ENCODE measurements at places on chromosomes 4 and X.
A peak's percentile ranks its signal among the peaks of the same experiment; 100 is the strongest.

DNA sequence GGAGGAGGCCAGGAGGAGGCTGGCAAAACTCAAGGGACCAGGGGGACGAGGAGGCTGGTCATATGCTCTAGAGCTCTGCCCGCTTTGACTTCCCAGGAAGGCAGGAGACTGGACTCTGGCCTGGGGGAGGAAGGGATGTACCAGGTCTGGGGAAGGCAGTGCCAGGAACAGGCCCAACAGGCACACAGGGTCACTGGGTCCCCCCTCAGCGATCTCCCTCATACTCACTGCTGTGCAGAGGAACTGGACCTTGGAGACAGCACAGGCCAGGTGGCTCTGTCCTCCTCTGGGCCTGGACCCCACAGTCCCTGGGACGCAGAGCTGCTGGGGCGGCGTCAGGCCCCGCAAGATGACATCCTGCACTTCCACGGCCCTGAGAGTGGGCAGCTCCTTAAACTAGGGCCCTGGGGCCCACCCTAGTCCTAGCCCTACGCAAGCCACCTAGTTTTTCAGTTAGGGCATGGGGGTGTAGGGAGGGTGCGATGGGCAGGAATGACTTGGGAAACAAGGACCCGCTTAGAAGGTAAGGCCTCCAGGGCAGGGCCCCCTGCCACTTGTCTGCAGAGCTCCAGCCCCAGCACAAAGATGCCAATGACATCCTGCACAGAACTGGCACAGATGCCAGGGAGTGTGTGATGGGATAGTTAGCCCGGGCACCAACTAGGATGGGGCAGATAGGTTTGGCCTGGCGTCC, 59.5 kb downstream of the HTRA3 start:
- no peak for DNase-seq

DNA sequence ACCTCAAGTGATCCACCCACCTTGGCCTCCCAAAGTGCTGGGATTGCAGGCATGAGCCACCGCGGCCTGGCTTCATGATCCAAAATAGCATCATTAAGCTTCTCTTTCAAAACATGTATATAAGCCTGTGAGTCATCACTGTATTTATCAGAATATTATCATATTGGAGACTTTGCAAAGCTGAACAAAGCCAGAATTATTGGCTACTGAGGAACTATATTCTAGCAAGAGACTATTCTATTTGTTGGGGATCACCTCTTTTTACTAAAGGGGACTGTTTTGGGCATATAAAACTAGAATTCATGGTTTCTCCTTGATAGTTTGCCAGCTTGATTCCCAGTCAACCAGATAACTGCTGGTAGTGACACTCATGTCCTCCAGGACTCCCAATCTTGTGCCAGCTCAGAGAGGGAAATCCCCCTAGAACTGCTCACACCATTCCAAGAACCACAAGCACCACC, 40.1 kb downstream of the TET2 start:
- no peak for DNase-seq

DNA sequence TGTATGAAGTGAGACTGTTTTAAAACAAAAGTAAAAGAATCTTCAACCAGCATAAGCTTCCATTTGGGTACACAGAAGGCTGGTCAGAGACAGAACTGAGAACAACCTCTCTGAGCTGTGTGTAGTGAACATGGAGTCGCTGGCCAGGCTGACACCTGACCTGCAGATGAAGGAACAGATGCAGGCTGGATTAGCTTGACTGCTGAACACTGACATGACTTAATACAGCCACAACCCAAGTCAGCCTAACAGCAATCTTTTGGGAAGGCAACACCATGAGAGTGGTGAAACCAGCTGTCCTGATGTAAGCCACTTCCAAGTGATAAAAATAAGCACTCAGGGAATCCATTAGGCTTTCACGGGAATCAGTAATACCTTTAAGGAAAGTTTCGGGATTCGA, 10.1 kb downstream of the SCARB2 start:
- no peak for DNase-seq

DNA sequence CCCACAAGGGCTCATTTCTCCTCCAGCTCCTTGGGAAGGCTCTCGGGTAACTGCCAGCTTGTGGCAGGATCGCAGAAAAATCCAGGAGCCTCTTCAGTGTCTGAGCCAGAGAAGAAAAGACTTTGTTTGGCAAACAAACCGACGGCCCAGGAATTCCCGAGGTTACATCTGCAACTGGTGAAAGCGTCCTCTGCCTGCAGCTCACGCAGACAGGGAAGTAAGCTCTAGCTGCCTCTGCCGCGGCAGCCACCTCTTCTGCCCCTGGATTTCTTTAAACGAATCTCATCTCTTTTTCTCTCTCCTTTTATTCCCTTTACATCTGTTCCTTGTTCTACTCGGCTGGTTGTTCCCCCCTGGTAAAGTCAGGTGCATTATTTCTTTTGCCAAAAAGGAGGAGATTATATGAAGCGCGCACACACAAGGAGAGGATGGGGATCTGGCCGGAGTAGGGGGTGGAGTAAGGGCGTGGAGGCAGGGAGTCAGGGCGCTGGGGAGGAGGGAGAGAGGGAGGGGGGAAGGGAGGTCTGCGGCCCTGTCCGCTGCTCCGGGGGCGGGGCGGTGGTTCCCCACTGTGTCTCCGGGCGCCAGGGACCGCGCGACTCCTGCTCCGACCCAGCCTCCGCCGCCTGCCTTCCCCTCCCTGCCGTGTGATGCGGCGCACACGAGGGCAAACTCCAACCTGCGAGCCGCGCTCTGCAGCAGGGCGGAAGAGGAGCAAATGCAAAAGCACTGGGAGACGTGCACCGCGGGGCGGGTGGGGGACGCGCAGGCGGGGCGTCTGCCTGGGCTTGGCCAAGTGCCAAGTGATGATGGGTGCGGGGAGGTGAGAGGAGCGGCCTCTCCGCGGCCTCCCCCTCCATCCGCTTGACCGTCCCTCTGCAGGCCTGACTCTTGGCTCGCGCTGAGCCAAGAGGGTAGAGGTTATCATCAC, at the start of gene DCHS2:
TSS of gene DCHS2 (minus strand) at position 459 of the 931 bp plus-strand sequence. CDS start at position 15, 444 bp downstream.
- DNase-seq: peak; percentile 51

GRCh38 chr4:65737672-65738071, 67.4 kb upstream of the EPHA5 start:
- no peak for DNase-seq

DNA sequence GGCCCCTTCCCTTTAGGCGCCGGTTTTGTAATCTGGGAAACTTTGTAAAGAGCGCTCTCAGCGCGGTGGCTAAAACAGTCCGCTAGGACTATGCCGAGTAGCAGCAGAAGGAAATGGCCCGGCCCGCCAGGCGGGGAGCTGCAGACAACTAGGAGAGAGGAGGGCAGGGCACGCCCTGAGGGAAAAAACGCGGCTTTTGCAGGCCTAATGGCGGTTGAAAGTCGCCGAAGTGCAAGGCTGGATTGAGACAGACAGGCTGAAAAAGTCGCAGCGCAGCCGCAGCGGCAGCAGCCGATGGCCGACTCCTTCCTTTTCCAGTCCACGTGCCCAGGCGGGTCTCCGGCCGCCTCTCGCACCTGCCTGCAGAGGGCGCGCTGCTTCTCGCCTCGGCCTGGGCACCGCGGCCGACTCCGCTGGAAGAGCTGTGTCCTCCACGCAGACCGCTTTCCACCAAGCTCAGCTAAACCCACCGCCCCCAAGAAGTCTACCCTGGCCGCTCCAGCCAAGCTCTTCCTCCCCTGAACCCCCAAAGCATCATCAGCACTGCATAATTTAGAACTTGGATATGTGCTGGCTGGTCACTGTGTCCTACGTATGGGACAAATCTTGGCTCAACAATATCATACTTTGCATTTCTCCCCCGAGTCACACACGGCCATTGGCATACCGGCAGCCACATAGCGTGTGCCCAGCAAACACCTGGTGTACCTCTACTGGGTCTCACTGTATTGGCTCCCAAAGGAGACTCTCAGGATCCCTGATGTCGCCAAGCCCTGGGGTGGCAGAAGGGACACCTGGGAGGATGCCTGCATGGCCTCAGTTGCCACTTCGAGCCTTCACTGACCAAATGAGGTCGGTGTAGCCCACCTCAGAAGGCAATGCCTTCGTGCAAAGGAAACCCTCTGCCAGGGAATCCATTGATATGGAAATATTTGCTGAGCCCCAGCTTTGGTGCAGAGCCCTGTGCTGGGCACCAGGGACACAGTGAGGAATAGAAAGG, 14.5 kb downstream of the SLC25A5 start:
- peak; percentile 74 for DNase-seq

GRCh38 chrX:13099121-13099520, 54.7 kb upstream of the FAM9C start:
- no peak for DNase-seq

DNA sequence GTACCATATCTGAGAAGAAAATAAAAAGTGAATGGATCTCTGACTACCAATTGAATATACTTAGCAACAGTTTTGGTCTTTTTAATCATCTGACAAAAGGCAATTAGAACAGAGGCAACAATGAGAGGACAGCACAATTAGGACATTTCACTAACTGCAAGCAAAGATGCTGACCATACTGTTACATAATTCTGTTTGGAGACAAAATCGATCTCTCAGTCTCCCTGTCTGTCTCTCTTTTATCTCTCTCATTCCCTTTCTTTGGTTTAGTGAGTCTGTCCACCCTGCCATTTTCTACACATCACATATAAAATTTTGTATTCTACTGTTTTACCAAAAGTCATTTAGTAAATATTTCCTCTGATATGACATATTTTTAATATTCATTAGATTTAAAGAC, 2.2 kb upstream of the AFM start:
- DNase-seq: no peak

GRCh38 chr4:182842759-182843390, 74.3 kb downstream of the DCTD start:
- DNase-seq: no peak

DNA sequence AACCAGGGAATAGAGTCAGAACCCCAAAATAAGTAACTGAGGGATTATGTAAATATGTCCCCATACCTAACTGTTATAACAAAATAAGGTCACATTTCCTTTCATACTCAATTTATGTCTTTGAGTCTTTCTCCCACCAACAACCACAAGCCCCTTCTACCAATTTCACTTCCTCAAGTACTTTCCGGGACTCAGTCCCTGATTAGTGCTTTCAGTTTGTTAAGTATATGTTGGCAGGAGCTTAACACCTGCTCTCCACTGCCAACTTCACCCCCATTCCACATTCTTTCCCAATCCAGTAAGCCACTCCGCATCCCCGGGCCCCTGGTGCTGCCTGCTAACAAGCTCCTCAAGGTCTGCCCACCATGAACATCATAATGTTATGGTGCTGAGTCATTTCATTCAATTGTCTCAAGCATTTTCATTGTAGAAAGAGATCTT, 71.3 kb upstream of the SPRY1 start:
- DNase-seq: peak; percentile 65

DNA sequence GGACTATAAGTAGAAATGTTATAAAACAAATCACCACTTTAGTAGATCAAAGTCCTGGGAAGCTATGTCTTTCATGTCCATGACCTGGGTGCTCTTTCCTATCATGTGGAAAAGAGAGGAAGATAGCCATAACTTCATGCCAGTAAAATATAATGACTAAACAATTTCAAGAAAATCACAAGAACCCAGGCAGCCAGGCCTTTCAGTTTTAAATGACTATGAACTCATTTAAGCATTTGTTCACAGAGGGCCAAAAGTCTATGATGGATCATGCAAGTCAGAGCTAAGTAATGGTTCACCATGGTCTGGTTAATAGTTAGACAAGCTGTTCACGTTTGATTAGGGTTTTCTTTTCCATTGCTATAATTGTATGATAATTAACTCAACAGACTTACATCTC, 155.8 kb downstream of the PPARGC1A start:
- no peak for DNase-seq

GRCh38 chr4:78297116-78297800, 240.1 kb downstream of the FRAS1 start:
- no peak for DNase-seq

GRCh38 chrX:154399527-154400368, 1.6 kb downstream of the RPL10 start:
- no peak for DNase-seq

- DNase-seq: no peak
Observed at GRCh38 chrX:23785580-23785979, 2.6 kb downstream of the SAT1 start.

DNA sequence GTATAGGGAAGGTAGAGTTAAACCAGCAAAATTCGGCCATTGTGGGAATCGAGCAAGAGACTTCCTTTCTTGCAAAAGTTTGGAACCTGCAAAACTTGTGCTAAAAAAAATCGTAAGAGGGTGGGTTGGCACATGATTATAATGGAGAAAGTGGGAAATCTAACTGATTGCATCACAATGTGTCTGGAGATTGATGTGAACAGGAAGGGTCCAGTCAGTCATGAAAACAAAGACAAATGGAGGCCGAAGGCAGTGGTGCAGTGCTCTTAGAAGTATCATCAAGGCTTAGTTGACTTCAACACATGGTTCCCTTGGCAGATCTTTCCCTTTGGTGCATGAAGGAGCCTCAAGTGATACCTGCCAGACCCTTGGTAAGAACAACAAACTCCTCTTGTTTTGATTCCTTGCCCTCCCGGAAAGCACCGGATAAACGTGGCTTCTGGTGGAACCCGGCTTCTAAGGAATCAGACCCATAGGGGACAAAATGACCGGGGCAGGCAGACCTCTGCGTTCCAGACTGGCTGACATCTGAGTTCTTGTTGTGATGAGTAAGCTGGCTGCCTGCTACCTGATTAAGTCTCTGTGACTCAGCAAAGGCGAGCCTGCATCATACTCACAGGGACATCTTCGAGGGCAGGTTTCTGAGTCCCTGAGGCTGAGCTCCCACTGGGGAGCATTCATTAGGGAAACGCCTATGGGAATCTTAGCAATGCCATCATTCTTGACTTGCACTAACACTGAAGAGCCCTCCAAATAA, 87.7 kb upstream of the MAP3K15 start:
- DNase-seq: no peak

DNA sequence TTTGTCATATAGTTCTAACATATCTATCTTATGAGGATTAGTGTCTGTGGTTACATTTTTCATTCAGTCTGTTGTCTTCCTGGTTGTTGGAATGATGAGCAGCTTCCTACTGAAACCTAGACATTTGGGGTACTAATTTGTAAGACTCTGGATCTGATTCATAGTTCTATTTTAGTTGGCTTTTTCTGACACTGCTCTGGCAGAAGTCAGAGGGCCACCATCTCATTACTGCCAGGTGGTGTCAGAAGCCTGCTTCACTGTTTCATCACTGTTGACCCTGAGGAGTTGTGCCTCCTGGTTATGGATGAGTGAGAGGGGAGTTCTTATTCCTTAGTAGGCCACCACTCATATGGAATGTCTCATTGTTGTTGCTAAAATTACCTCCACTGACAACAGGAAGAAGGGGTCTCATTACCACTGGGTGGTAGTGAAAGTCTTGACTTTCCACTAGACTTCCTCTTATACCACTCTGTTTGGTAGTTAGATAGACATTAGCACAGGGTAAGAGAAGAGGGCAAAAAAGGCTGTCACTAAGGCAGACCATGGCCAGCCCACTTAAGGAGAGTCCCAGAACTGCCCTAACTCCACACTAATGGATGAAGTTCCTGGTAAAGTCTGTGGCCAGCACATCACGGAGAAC, 395.2 kb downstream of the SPOCK3 start:
- no peak for DNase-seq

GRCh38 chrX:124440695-124441094, 94.3 kb downstream of the SH2D1A start:
- DNase-seq: no peak

DNA sequence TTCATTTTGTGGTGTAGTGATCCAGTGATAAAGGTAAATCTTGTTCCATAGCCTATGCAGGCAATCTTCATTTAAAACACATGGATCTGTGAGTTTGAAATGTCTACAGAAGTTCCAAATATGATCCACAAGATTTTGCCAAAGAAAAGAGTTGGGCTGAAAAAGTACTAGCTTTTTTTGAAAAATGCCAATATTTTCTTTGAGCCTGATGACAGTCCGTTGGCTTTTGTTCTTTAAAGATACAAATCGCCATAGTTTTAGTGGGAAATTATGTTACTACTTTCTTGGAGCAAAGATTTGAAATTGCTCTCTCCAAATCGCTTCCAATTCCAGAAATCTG, 71.5 kb downstream of the HPGD start:
- no peak for DNase-seq

Data from GM10248 (cell line).